NCI-H2081 treated with DMSO at 0.1 percent for 48 hours (cell line): ENCODE measurements at places on chromosomes 13 and 19.

- DNase-seq, result no peak
Measured at GRCh38 chr13:75804054-75804453, 167.9 kb downstream of the LMO7 start.

DNA sequence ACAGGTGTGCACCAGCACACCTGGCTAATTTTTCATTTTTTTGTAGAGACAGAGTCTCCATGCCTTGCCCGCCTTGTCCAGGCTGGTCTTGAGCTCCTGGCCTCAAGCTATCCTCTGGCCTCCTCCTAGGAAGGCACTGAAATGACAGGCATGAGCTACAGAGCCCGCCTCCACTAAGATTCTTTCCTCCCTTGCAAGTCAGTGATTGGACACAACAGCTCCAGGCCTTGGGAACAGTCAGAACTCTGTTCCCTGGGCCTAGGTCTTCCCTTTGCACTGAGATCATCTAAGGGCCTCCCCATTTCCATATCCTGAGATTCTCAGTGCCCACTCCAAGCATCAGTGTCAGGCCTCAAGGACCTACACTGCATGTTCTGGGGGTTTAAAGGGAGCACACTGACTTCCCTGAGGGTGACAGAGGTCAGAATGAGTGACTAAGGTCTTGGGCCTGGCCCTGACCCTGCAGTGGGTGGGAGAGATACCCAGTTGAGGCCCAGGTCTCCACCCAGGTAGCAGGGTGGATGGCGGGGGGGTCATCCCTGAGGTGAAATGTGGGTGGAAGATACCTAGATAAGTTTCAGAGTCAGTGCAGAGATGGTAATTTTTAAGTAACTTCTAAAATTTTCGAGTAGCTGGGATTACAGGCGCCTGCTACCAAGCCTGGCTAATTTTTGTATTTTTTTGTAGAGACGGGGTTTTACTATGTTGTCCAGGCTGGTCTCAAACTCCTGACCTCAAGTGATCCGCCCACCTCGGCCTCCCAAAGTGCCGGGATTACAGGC, 17.3 kb upstream of the ERCC1 start:
- DNase-seq, result no peak

DNA sequence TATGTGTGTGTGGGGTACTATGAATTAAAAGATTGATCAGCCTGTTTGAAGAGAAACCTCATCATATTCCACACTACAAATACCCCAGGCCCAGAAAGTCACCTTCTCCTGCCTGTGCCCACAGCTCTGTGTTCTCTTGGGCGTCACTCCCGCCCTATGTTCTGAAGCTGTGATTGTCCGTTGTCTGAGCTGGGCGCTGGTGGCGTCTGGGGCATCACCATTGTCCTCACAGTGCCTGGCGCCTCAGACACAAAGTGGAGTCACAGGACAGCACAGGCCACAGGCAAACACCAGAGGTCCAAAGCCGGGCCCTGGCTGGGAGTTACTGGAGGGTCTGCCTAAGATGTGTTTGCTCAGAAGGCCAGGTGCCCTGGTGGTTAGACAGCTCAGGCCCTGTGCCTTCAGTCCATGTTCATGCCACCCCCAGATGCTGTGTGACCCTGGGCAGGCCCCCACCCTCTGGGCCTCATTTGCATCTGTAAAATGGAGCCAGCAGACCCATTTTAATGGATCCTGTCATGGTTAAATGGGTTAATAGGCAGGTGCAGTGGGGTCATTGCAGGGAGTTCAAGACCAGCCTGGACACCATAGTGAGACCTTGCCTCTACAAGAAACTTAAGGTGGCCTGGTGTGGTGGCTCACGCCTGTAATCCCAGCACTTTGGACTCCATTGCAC, 34.5 kb downstream of the DNM2 start:
- DNase-seq, result no peak

GRCh38 chr13:114078461-114079451, 53.7 kb downstream of the RASA3 start:
- no peak for DNase-seq

GRCh38 chr13:77118134-77118533, 91.2 kb upstream of the FBXL3 start:
- DNase-seq, result no peak

- no peak for DNase-seq
Measured at GRCh38 chr13:80866921-80867320, 526.0 kb upstream of the SPRY2 start.

DNA sequence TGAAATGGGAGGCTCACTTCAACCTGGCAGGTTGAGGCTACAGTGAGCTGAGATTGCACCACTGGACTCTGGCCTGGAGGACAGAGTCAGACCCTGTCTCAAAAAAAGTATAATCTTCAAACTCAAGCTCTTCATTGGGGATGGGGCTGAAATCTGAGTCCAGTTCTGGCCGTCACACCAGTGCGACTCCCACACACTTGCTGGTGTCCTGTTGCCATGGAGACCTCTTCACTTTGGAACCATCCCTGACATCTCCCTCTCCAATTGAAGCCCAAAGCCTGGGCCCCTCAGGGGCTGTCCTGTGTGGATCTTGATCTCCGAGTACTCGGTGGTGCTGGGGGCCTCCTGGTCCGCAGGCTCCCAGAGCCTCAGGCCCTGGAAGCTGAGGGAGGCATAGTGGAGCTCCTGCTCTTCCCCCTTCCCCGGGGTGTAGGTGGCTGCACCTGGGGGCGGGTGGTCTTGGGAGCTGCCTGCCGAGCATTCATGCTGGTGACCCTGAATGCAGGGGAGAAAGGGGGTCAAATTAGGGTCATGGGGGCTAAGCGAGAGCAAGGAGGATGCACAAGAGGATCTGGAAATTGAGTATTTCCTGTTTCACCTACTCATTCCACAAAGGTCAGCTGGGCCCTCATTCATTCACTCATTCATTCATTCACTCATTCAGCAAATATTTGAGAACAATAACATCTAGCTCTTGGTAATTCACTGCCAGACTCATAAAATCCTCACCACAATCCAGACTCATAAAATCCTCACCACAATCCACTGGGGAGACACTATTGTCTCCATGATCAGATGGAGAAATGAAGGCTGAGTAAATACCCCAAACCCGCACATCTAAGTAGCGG, 11.0 kb downstream of the SIGLEC11 start:
- DNase-seq, result no peak

DNA sequence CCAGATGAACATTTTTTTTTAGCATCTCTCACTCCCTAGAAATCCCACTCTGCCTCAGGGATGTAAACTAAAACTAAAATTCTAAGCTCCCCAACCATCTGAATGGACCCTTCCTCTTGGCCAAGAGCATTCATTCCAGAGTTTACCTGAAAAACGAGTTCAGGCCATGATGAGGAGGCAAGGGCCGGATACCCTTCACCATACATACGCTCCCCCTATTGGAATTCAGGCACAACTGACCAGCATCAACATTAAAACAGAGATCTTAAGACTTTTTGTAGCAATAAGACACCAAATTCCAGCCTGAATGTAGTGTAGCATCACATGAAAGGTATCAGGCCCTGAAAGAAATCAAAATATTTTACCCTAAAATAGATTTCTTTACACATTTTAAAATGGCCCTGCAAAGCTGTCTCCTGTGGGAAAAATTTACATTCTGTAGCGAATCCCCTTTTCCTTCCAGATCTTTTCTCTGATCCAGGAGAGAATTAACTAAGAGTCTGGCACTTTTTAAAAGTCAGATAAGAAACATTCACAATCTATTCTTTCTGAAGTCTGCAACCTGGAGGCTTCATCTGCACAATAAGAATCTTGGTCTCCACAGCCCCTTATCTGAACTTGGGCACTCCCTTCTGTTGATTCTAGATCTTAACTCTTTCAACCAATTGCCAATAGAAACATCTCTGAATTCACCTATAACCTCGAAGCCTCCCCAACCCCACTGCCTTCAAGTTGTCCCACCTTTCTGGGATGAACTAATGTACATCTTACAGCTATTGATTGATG, 888.5 kb downstream of the UQCRFS1 start:
- DNase-seq, result no peak

GRCh38 chr19:56348289-56348877, 33.7 kb upstream of the ZSCAN5A start:
- no peak for DNase-seq

- DNase-seq, result no peak
Measured at GRCh38 chr19:29266001-29266400, 53.0 kb upstream of the UQCRFS1 start.

GRCh38 chr13:98118865-98119264, 24.0 kb upstream of the FARP1 start:
- DNase-seq, result no peak

DNA sequence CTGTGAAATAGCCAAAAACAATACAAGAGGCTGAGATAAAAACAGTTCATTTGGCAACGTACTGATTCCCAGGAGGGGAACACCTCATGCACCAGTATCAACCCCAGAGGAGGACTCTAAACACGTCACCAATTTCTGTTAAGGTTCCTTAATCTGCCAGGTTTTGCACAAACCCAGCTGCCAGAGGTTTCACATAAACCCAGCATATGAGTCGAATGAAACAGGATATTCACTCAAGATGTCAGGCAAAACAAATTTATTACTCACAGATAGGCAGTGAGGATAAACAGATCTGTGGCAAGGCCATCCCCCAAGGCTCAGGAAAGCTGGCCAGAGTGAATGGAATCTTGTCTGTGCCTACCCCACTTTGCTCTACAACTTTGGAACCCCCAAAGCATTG, 210.9 kb downstream of the GPC5 start:
- no peak for DNase-seq

- DNase-seq, result no peak
Measured at GRCh38 chr19:18495204-18495911, 26.5 kb downstream of the ELL start.

- DNase-seq, result no peak
Measured at GRCh38 chr19:41646589-41647204, 19.8 kb upstream of the CEACAM4 start.

DNA sequence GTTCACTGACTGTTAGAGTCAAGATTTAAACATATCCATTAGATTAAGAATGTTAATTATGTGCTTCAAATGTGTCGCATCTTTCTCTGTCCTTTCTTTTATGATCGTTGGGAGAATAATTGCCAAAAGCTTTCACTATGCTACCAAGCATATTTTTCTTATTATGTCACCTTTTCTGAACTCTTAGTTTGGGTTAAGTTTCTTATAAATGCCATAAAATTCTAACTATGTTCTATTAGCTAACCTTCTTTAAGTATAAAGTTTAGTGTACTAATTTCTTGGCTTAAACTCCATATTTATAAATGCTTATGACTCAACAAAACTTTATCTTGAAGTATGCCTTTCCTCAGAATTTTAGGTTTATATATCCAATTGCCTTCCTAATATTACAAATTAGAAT, 1759.4 kb downstream of the PCDH9 start:
- DNase-seq, result no peak

- DNase-seq, result no peak
Measured at GRCh38 chr13:62767473-62767872, 1351.8 kb upstream of the PCDH20 start.

DNA sequence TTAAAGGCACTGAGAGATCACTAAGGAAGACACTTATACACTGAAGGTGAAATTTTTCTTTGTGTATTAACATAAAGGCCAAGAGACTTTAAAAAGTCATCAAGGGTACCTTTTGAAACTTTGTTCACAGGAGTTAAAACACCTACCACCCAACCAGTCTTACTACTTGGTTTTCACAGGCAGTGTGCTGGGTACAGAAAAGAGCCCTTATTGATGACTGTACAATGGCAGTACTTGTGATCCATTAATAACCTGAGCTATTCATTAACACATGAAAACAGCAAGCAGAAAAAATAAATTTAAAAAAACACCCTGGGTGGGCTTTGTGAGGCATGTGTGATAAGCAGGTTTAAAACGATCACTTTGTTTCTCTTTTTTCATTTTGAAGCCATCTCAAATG, 148.9 kb downstream of the TBC1D4 start:
- DNase-seq, result no peak

DNA sequence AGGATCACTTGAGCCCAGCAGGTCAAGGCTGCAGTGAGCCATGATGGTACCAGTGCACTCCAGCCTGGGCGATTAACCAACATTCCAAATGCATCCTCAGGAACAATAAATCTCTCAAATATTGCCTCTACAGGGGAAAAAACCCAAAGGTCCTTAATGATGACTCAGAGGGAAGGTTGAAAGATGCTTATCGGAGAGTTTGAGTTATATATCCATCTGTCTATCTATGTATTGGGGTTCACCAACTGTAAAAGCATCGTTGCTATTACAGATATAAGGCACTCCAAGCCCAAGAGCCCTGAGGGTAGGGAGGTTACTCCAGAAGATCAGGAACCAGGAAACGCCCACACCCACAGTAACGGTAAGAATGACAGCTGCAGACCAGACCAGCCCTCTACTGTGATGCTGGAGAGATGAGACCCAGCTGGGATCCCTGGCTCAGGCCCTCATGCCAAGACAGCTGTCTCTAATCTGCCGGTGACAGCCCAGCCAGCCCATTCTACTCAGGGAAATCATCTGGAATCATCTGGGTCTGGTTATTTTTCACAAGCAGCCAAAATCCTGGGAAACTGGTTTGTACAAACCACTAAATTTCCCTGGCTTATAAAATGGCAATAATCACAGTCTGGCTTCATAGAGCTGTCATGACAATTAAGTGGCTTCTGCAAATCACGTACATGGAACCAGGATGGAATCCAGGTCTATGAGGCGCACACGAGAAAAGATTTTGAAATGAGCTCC, 23.8 kb downstream of the TEX101 start:
- DNase-seq, result no peak

GRCh38 chr13:37959284-37959683, 89.7 kb upstream of the TRPC4 start:
- DNase-seq, result no peak
